Hippocampal formation (tissue), 2 donors: ENCODE measurements at places on chromosomes 1 and 21.
A peak's percentile ranks its signal among the peaks of the same experiment; 100 is the strongest.

GRCh38 chr21:45310459-45310858 is 22.8 kb upstream of the POFUT2 start:
- no peak for DNase-seq

- no peak for DNase-seq
Observed at GRCh38 chr1:188261849-188262248, 1433.1 kb downstream of the PLA2G4A start.

DNA sequence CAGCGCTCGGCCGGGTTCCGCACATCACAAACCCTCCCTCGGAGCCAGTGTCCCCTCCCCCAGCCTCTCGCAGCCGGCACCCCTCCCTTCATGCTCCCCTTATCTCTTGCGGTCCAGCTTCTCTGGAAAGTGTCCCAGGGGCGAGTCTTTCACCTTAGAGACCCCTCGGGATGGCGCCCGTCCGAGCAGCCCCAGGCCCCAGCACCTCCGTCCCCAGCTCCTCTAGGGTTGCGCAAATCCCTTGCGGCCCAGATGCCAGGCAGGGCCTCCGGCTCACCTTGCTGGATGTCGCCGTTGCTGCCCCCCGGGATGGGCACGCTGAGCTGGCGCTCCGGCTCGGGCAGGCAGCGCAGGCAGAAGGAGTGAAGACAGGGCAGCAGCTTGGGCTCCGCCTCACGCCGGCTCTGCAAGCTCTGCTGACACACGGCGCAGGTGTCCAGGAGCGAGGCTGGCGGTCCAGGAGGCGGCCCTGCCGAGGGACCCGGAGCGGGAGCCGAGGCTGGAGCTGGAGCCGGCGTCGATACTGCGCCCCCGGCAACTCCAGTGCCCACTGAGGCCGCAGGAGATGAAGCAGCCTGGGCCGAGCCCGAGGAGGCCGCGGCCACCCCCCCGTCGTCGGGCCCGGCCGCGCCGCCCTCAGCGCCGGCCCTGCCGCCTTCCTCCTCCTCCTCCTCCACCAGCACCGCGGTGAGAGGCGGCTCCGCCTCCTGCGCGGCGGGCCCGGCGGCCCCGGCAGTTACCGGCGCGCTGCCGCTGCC is 550 bp downstream of the TRIM33 start:
- DNase-seq: no peak

- DNase-seq: no peak
Observed at GRCh38 chr1:192805832-192806323, 3.0 kb upstream of the RGS2 start.

DNA sequence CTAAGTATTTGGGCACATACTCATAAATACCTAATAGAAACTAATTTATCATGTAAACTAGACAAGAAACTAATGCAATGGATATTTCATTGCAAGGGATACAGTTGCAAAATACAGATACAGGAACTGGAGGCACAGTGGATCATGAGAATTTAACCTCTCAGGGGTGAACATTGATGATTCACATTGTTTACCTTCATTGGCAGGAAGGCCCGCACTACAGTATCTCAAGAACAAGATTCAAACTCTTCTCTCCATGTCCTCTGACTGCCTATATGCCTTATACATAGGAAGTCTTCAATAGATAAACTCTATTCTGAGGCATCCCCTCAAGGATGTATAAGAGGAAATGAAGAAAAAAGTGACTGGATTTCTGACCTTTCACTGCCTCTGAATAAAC is 18.4 kb upstream of the PTBP2 start:
- DNase-seq: no peak

- no peak for DNase-seq
Observed at GRCh38 chr1:53409695-53410094, 49.5 kb upstream of the DMRTB1 start.

DNA sequence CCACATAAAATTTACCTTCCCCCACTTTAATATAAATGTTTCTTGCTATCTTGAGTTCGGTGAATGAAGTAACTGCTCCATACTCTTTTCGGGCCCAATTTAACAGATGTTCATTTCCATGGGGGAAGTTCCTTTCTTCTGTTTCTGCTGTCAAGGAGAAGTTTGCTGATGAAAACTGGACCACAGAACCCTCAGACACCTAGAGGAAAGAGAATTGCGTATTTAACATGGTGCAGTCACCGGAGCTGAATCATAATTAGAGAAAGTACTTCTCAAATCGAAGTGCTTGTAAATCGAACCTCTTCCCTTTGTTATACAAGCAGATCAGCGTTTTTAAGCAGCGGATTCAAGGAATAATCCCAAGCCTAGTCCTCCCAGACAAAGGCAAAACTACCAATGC is 151.2 kb downstream of the TGFBR3 start:
- DNase-seq: no peak

GRCh38 chr1:89190017-89190416 is 8.7 kb downstream of the GBP4 start:
- DNase-seq: no peak

GRCh38 chr1:25695771-25696311 is 79.2 kb downstream of the MAN1C1 start:
- DNase-seq: no peak

DNA sequence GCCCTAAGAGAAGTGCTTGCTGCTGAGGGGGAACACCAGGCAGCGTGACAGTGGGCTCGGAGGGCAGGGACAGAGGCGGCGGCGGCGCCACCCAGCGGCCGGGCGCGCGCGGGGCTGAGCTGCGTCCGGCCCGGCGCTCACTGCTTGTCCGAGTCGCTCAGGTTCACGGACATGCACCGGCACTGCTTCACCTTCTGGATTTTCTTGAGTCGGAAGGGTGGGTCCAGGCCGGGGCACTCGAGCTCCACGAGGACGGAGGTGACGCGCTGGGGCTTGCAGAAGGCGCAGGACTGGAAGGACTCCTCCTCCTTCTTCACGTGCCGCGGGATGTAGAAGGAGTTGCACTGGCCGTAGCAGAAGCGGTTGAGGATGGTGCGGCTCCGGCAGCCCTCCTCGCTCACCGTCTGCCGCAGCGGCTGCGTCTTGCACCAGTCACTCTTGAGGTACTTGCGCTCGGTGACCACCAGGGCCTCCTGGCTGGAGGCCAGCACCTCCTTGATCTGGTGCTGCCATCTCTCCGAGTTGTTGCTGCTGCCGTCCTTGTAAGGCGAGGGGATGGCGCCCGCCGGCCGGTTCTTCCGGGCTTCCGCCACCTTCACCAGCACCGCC is 119.0 kb downstream of the GREM2 start:
- DNase-seq: no peak

DNA sequence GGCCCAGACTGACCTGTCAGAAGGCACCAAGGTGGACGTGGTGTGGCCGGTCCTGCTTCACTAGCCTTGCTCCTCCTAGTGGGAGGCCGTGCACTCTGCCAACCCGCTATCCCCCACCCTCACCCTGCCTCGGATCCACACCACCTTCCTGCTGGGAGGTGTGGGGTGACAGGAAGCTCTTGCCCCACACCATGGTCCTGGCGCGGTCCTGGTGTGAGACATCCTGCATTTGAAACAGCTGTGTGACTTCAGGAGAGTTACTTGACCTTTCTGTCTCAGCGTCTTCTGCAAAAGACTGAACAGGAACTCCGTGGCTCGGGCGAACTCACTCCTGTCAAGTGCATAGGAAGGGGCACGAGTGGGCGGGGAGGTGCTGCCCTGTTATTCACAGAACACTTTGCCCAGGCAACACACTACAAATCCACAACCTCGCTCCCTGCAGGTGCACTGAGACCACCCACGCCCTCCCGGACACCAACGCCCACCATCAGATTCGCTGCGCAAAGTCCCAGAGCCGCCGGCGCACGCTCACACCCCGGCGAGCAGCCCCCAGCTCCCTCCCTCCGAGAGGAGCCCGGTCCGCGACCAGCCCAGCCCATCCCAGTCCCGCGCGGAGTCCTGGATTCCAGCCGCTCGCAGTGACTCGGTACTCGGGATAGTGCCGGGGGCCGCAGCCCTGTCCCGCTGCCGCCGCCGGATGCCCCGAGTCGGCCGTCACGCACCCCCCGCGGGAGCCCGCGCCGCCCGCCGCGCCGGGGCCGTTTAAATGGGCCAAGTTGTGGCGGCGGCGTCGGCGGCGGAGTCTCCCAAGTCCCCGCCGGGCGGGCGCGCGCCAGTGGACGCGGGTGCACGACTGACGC is at the start of gene SAMD11:
SAMD11 (plus strand) TSS at position 793 of the 860 bp plus-strand sequence. CDS start 509 bp downstream, outside the sequence.
- DNase-seq: peak; percentile 78

DNA sequence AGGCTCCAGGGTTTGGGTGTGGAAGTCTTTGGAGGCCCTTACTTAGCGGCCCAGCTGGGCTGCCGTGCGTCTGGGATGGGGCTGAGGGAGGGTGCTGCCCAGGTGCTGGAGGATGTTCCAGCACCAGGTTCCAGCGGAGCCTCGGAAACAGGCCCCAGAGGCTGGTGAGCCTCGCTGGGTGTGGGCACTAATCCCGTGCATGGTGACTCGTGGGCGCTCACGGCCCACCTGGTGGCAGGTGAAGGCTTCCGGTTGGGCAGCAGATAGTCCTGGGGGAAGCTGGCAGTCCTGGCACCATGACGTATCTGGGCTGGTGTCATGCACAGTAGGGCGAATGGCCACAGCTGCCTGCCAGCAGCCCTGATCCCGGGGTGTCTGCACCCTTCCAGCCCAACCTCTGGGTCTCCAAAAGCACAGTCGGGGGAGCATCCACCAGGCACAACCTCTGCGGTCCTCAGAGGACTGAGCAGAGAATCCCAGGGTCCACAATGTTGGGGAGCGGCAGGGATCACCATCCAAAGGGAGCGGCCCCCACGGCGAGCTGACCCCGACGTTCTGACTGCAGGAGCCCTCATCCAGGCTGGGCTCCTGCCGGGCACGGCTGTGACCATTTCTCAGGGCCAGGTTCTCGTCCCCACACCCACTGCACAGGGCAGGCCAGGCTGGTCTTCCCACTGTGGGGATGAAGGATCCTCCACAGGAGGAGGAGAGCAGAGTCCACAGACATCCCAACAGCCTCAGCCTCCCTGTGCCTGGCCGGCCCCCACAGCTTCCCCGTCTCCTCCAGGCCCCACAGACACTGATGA is 25.3 kb downstream of the FTCD start:
- DNase-seq: no peak

GRCh38 chr1:107941123-107941522 is 23.9 kb downstream of the VAV3 start:
- no peak for DNase-seq

DNA sequence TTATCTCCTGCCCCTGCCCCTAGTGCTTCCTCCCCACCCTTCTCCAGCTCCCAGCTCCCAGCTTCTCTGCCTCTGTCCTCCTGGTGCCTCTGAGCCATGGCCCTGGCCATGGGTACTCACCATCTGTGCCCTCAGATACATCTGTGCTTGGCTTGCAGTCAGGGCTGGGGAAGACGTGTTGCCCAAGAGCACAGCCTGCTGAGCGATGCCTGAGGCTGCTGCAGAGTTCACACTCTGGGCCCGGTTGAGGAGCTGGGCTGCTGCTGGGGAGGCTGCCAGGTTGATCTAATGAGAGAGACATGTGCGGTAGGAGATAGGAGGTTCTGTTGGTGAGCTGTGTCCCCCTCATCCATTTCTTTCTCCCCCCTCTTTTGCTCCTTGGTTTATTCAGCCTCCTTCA is 49.4 kb upstream of the A3GALT2 start:
- no peak for DNase-seq

DNA sequence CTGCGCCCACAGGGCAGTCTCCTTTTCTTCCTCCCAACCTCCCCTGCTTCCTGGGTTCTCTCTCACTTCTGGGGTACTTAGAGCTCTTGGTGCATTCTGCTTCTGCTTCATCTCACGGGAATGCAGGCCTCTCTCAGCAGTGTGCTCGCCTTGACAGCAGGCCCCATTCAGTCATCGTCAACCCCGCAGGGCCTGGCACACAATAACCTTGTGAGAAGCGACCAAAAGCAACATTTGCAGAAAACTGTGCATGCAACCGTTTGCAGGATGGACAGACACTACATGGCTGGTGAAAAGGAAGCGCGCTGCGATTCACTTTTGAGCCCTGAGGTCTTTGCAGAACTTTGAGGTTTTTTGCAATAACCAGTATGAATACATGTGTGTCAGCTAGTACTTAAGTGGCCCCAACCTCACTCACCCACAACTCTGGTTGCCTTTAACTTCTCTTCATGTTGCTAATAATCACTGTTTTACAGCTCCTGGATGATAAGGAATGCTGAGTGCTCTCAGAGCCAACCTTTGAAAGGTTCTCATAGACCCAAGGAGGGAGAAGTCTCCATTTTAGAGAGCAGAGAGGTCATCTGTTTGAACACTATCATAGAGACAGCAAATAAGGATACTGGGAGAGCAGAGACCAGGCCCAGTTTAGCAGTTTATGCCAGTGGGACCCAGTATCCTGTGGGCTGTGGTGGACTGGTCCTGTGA is 2.5 kb upstream of the CD160 start:
- no peak for DNase-seq

- no peak for DNase-seq
Observed at GRCh38 chr1:183209533-183210158, 23.6 kb downstream of the LAMC2 start.

DNA sequence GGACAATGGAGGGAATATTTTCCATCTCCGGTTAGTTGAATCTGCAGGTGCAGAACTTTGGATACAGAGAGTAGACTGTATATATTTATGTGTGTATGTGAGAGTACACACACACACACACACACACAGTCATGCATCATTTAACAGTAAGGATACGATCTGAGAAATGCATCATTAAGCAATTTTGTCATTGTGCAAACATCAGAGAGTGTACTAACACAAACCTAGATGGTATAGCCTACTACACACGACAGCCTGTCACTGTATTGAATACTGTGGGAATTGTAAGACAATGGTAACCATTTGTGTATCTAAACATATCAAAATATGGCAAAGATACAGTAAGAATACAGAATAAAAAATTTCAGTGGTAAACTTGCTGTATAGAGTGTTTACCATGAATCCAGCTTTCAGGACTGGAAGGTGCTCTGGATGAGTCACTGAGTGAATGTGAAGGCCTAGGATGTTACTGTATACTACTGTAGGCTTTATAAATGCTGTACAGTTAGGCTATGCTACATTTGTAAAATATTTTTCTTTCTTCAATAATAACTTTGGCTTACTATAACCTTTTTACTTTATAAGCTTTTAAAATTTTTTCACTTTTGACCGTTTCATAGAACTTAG is 138.5 kb downstream of the ZZZ3 start:
- no peak for DNase-seq

GRCh38 chr1:93114391-93114790 is 35.3 kb downstream of the MTF2 start:
- no peak for DNase-seq

DNA sequence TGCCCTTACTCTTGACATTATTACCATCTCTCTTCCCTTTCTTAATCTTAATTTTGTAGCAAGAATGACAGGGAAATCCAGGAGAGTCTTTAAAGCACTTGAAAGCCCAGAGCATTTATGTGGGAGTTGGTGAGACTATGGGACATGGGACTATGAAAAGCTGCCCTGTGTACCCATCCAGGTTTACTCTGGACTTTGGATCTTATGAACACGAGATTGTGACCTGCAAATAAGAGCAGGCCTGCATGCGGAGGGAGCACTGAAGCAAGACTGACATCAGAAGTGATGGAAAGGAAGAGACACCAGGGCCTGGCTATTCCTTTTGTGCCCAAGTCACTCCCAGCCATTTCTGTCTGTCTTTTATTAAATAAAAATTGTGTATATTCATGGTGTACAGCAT is 209.6 kb downstream of the NUF2 start:
- no peak for DNase-seq

GRCh38 chr1:25533775-25534409 is 9.5 kb upstream of the LDLRAP1 start:
- no peak for DNase-seq
